ENCODE measurements at places on chromosomes 6 and 20.

- DNase-seq = no peak
These were observed 17.1 kb downstream of the ALDH8A1 start for GRCh38 chr6:134932535-134933470.

DNA sequence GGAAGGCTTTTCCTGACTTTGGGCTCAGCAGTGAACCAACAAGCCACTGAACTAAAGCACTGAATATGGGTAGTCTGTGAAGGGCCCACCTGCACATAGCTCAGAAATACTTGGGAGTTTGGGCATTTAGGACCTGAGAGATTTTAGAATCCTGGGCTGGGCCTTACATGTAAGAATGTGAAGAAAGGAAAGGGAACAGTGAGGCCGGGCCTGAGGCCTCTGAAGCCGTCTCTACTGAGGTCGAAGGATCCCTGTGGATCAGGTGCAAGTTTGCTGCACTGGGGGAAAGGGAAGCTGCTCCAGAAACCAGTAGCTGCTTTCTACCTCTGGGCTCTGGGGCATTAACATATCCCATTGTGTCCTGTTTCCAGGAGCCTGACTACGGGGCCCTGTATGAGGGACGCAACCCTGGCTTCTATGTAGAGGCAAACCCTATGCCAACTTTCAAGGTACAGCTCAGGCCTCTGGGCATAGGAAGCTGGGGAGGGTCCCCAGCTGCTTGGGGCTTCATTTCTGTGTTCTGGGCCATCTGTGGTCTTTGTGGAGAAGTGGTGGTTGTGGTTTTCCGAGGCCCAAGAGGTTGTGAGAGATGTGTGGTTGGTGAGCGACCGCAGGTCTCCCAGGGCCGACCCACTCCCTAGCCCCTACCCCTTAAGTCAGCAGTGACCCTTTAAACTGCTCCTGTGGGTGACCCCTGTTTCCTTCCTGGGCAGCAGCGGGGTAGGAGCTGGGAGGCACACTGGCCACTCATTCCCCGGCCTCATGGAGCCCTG is 30.3 kb downstream of the PLCG1 start:
- DNase-seq = no peak

- no peak for DNase-seq
These were observed 26.2 kb downstream of the CCN2 start for GRCh38 chr6:131924881-131925474.

GRCh38 chr20:7302250-7302649 is 534.8 kb downstream of the BMP2 start:
- DNase-seq = no peak

DNA sequence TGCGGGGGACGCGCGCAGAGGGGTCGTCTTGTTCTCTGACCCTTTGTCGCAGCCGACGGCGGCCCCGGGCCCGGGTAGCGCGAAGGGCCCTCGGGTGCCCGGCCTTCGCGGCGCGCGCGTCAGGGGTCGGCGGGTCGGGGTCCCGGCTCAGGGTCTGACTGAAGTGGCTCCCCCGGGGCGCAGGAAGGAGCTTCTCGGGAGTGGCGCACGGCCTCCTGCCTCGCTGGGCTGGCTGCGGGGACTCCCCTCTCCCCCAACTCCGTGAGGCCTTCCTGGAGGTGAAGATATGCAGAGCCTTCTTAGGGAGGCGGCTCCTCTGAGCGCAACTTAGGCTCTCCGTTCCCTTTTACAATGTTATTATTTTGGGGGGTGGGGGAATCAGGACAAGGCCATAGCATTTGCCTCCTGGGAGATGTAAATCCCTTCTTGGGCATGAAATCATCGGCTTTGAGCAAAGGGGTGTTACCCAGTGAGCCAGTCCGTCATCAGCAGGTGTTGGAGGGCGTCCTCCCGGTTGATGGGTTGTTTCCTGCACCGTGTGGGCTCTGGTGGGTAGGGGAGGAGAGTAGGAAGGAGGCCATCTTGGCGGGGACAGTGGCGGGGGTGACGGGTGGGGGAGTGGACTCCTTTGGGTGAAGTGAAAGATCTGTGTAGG is 523 bp downstream of the CDS2 start:
- peak; percentile 75 for DNase-seq

DNA sequence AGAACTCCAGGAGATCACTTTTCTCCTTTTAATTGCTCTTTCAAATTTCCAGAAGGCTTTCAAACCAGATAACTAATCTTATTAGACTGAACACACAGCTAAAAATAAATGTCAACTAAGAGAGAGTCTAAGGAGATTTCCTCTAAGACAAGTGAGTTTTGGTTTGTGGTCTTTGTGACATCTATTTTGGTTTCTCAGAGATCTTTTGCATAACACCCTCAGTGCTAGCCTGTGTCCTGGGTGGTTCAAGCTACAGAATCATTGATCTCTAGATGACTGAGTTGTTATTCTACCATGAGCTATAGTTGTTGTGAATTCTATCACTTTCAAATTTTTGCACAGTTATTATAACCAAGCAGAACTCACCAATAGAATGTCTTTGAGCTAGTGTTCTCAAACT is 49.1 kb upstream of the PLCB4 start:
- DNase-seq = no peak

DNA sequence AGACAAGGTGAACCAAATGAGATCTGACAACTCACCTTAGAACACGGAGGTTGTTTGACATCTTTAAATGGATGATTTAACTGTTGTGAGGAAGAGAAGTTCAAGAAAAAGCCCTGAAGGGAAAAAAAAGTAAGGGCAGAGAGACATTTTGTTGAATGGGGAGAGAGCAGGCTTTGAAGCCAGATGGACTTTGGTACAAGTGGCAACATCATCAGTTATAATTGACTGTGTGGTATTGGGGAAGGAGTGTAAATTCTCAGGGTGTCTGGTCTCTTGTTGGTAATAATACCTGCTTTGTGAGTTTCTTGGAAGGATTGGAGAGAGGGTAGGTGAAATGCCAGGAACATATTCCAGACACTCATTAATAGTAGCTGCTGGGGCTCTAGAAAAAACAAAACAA is 21.6 kb downstream of the OGFRL1 start:
- no peak for DNase-seq

GRCh38 chr6:46010771-46011170 is 4.9 kb downstream of the CLIC5 start:
- DNase-seq = peak; percentile 32

DNA sequence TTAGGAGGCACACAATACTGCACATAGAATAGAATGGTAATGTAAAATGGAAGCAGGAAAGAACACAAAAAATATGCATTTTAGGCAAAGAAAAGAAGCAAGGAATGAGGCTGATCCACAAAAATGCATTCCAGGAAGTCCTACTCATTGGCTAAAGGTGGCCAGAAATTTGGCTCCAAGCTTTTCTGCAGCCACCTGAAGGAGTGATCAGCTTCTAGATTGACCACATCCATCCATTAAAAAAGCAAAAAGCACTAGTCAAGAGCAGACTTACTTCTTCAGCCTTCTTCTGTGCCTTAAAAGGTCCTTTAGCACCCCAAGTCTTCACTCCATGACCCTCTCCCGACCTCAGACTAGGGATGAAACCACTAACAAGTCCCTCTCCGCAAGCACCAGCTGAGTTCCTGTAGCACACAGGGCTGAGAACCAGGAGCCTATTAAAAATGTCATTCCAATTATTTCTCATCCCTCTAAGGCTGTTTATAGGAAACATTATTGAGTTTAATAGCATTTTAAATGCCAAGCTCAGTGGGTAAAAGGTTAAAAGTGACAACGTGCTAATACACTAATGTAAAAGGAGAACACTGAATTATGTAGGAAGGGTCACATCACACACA is 36.5 kb downstream of the TRAM2 start:
- DNase-seq = no peak

- DNase-seq = no peak
These were observed 73.4 kb upstream of the RNF24 start for GRCh38 chr20:4088766-4089165.

- no peak for DNase-seq
These were observed 100.5 kb upstream of the SLC22A23 start for GRCh38 chr6:3557336-3557735.

DNA sequence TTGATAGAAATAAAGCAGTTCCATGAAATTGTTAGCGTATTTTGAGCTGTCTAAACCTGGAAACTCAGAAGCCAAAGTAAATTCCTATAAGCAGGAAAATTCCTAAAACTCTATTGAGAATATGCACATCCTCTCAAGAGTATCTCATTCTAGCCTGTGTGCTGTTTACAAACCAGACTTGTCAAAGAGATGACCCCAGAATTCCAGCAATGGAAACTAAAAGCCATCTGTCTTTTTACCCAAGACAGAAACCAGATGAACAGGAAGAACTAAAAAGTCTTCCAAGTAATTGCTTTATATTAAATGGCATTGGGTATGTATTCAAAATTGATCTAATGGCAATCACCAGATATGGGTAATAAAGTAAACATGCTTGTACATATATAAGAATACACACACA is 92.6 kb downstream of the COL19A1 start:
- no peak for DNase-seq

GRCh38 chr6:139820210-139820609 is 445.8 kb upstream of the CITED2 start:
- DNase-seq = no peak

- DNase-seq = no peak
These were observed 34.3 kb downstream of the GINM1 start for GRCh38 chr6:149600508-149600907.

DNA sequence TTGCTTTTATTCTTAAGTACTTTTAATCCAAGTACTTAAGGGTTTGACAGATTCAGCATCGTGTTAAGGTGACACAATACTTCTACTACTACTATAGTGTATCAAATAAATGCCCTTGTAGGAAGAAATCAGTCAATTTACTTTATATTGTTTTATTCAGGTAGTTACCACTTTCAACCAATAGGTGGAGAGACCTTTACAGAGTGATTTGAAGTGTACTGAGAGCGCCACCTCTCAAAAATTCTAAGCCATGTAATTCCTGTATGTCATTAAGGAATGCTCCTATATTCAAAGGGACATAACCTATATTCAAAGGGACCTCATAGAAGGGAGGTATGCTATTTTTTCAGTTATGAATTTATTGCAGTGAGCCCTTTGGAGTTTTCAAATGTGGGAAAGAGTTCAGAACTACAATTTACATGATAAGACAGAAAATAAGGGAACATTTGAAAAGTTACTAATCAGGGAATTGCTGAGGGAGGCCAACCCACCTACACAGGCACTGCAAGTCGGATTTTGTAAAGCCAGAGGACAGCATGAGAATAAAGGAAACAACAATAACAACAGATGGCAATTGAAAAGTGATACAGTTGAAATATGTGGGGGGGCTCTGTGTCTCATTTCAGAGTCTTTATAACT is 955.6 kb downstream of the TBC1D32 start:
- no peak for DNase-seq

DNA sequence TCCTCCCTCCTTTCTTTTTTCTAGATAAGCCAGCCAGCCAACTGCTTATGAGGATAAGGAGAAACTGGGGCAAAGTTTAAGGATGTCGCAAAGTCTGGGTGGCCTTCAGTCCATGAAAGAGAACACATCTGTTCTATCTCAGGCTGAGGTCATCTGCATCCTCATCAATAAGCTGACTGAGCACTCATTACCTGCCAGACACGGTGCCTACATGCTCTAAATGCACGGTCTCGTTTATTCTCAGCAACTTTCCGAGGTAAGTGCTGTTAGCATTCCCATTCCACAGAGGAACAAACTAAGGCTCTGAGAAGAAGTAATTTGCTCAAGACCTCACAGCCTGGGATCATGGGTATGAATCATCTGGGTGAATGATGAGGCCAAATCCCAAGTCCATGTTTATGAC is 133.1 kb downstream of the BCAS1 start:
- no peak for DNase-seq

GRCh38 chr6:56837322-56837894 is 117.5 kb upstream of the BEND6 start:
- no peak for DNase-seq

DNA sequence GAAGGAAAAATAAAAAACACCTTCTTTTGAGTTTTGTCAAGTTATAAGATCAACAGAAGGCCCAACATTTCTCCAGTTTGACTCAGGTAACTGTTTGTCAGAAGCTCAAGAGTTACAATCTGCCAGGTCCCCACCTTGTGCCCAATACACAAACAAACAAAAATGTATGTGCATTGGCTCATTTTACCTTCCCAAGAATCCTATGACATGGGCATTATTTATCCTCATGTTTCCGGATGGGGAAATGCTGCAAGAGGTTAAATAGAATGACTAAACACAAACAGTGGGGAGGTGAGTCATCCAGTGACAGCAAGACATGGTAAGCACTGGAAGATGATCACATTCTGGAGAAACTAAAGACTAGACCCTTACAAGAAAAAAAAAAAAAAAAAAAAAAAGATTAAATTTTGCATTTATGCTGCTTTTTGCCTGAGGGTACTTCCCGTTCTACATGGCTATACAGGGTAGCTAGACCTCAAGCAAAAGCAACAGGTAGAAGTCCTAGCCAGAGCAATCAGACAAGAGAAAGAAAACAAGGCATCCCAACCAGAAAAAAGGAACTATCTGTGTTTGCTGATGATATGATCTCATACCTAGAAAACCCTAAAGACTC is 23.6 kb upstream of the ANKRD60 start:
- DNase-seq = no peak

DNA sequence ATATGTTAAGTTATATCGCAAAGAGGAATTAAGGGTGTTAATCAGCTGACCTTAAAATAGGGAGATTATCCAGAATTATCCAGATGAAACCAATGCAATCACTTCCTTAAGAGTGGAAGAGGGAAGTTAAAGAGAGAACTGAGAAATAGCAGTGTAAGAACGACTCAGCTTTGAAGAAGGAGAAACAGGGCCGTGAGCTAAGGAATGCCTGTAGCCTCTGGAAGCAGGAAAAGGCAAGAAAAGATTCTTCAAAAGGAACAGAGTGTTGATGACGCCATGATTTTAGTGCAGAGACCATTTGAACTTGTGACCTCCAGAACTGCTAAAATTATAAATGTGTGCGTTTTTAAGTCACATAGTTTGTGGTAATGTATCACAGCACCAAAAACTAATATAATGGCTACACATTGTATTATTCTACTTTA is 32.7 kb downstream of the ILRUN start:
- DNase-seq = no peak

DNA sequence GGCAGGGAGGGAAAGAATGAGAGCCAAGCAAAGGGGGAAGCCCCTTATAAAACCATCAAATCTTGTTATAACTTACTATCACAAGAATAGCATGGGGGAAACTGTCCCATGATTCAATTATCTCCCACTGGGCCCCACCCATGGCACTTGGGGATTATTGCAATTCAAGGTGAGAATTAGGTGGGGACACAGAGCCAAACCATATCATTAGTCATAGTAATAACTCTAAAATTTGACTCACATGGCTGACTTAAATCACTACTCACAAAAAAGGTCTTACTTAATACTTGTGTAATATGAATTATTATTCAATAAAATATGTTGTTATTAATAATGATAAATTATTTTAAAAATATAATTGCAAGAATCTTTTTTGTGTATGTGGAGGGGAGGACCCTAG is 178.1 kb upstream of the TCF21 start:
- DNase-seq = no peak

DNA sequence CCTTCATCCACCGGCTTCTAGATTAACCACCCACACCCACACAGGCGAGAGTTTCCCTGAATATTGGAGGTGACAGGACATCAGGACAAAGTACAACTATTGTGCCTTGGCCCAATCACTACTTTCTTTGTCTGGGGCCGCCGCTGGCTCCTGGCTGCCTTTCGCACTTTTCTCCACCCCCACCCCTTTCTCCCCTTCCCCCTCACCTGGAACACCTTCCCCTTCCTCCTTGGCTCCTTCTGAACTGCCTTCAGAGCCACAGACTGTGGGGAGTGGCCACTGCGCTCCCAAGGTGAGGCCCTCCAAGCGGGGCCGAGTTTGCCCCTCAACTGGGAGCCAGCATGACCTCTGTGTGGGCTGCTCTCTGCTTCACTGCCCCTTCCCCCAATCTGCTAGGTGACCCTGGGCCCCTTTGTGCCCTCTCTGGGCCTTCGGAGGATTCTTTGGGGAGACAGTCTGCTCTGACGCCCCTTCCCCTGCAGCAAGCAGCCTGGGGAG is 3.0 kb upstream of the VEGFA start:
- DNase-seq = no peak
